ENCODE measurements at places on chromosomes 1 and 21.

GRCh38 chr21:46008893-46009621 lies 27.5 kb downstream of the COL6A1 start:
- DNase-seq, result no peak

DNA sequence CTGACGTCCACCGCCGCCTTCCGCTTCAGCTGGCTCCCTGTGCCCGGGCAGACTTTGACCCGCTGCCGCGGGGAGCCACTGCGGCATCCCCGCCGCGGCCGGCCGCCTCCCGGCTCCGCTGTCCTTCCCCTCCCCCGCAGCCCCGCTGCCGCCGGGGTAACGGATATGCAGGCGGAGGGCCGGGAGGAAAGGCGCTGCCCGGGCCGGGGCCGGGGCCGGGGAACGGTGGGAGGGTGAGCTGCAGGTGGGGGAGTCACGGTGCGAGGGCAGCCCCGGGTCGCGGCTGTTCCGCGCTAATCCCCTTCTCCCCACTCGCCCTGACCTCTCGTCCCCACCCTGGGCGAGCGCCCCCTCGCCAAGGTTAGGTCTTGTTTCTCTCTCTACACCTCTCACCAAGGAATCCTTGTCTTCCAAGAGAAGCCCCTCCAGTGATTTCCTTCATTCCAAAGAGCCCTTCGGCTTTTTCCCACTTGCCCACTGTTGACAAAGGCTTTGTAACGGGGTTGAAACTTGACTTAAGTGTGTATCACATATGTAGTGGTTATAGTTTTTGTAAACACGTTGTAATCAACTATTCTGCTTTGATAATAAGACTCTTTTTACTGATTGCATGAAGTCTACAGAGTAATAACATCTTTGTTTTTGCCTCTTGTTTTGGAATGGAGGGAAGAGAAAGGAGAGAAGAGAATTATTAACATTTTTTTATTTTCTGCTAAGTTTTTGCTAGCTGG lies 669 bp downstream of the XPR1 start:
- peak; percentile 61 for DNase-seq

- DNase-seq, result no peak
Observed at GRCh38 chr1:68314151-68314780, 81.9 kb upstream of the WLS start.

DNA sequence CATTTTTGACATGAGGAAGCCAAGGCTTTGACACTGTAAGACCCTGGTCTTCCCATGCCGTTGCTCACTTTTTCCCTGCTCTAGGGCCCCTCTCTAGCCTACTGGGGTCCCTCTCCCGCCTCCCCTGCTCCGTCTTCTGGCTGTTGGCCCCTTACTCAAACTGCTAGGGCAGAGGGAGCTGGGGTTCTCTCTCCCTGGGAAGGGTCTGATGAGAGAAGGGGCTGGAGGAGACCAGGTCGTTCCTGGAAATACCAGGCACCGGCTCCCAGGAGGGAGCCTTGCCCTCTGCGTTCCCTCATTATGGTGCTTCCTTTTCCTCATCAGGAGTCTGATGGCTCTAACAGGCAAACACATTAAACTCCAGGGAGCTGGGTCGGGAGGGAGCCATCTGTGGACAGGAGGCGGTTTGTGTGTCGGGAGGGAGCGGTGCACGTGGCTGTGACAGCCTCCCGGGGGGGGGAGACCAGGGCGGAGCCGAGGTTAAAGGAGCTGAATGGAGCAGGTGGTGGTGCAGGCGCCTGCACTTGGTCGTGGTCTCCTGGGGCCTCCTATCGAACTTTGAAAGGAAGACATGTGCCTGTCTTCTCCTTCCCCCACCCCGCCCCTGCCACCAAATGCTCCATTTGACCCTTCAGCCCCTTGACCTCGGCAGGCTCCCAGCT lies 35.4 kb upstream of the LHX4 start:
- DNase-seq, result no peak

DNA sequence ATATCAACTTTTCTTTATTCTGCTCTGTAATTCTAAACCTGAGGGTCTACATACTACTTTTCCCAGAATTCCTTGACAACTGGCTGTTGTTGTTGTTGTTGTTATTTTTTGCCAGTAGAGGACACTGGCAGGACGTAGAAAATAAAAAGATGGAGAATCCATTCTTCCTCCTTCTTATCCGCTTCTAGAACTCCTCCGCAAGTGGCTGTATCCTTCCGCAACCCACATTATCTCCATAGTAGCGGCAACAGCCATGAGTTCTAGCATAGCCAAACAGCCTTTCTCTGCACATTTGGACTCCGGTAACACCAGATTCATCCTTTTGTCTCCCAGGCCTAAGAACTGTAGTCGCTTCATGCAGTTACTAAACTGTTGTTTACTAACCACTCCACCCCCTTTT lies 91.1 kb upstream of the CACHD1 start:
- DNase-seq, result no peak

DNA sequence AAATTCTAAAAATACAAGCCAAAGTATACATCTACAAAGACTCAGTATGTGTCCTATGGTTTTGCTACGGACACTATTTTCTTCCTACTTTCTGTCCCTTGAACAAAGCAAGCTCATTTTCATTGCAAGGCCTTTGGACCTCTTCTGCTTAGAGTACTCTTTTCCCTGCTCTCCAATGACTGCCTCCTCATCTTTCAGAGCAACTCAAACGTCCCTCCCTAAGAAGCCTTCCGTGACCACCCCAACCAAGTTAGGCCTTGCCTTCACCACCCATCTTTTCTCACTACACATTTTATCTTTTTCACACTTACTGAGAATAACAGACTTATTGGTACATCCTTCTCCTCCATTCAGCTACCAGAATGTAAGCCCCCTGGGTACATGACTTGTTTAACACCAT lies 39.9 kb downstream of the ENAH start:
- no peak for DNase-seq

- no peak for DNase-seq
Observed at GRCh38 chr1:71245246-71245645, 164.4 kb upstream of the ZRANB2 start.

DNA sequence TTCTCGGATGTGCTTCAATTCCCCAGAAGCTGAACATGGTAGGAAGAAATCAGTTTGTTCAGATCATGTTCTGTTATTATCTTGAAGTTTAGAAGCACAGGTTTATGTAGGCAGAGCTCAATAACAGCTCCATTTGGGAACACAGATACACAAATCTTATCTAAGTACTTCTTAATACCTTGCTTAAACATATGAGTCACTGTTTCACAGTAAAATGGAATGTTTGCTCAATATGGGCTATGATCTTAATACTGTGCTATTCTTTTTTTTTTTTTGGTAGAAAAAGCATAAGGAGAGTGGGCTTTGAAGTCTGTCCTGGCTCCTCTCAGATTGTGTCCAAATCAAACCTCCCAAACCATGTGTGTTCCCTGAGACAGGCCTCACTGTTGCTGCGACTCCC lies 13.4 kb downstream of the PROK1 start:
- peak; percentile 62 for DNase-seq

GRCh38 chr1:200081151-200081968 lies 53.9 kb downstream of the NR5A2 start:
- no peak for DNase-seq

GRCh38 chr21:35195232-35195631 lies 146.1 kb upstream of the RUNX1 start:
- DNase-seq, result no peak

- DNase-seq, result no peak
Observed at GRCh38 chr1:183673605-183674323, 20.6 kb upstream of the APOBEC4 start.

DNA sequence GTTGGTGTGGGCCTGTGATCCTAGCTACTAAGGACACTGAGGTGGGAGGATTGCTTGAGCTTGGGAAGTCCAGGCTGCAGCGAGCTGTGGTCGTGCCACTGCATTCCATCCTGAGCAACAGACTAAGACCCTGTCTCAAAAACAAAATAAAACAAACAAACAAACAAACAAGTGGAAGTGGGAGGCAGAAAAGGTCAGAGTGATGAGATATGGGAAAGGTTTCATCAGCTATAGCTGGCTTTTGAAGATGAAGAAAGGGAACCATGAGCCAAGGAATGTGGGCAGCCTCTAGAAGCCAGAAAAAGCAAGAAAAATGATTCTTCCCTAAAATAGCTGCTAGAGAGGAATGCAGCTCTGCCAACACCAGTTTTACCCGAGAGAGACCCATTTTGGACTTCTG lies 10.6 kb upstream of the NUCKS1 start:
- no peak for DNase-seq

GRCh38 chr1:207935166-207935583 lies 24.2 kb upstream of the CD34 start:
- no peak for DNase-seq

DNA sequence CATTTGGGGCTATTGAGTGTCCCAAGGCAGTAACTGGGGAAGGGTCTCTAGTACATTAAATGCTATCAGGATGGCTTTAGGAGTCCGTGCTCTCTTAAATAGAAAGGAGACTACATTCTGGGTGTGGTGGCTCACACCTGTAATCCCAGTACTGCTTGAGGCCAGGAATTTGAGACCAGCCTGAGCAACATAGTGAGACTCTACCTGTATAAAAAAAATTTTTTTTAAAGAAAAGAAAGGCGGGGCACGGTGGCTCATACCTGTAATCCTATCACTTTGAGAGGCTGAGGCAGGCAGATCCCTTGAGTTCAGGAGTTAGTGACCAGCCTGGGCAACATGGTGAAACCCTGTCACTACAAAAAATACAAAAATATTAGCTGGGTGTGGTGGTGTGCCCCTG lies 21.5 kb downstream of the OSBPL9 start:
- no peak for DNase-seq

GRCh38 chr1:17014671-17015567 lies 3.2 kb upstream of the ATP13A2 start:
- DNase-seq, result no peak

GRCh38 chr1:46642115-46642680 lies 25.6 kb upstream of the MOB3C start:
- DNase-seq, result no peak

DNA sequence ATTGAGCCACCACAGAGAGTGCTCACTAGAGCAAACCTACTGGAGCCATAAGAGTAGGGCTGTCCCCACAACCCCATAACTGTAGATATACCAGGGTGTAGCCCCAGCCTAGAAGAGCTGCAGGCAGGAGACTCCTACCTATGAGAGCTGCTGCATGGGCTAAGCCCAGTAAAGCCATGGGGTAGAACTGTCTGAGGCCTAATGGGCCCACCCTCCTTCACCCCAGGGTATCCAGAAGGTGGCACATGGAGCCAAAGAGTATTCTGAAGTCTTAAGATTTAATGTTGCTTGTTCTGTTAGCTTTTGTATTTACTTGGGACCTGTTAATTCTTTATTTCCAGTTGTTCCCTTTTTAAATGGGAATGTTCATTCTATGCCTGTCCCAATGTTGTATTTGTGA lies 1193.7 kb upstream of the ADGRL2 start:
- no peak for DNase-seq

DNA sequence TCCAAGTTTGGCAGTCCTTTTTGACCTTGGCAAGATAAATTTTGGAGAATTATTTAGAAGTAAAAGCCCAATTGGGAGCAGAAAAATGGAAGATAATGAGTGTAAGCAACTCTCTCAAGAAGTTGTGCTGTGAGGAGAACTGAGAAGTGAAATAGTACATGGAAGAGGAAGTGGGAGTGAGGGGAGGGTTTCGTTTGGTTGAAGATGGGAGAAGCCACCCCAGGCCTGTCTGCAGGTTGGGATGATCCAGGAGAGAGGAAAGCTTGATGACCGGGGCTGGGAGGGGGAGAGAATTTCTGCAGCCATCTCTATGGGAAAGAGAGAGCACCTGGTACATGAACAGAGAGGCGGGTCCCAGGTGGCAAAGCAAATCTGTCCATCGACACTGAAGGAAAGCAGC lies 8.6 kb upstream of the RCAN1 start:
- DNase-seq, result no peak

DNA sequence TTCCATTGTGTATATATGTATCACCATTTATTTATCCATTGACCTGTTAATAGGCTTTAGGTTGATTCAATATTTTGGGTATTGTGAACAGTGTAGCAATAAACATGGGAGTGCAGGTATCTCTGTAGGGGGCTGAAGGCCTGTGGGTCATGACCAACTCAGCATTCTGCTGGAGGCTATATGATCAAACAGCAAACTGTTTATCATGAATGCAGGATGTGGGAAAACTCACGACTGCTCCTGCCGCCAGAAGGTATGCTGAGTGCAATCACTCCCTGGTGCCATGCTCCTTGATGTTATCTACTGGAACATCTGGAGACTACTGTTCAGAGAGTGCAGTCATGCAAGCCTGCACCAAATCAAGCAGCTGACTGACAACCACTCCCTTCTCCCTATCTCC lies 275.2 kb downstream of the COL11A1 start:
- no peak for DNase-seq

DNA sequence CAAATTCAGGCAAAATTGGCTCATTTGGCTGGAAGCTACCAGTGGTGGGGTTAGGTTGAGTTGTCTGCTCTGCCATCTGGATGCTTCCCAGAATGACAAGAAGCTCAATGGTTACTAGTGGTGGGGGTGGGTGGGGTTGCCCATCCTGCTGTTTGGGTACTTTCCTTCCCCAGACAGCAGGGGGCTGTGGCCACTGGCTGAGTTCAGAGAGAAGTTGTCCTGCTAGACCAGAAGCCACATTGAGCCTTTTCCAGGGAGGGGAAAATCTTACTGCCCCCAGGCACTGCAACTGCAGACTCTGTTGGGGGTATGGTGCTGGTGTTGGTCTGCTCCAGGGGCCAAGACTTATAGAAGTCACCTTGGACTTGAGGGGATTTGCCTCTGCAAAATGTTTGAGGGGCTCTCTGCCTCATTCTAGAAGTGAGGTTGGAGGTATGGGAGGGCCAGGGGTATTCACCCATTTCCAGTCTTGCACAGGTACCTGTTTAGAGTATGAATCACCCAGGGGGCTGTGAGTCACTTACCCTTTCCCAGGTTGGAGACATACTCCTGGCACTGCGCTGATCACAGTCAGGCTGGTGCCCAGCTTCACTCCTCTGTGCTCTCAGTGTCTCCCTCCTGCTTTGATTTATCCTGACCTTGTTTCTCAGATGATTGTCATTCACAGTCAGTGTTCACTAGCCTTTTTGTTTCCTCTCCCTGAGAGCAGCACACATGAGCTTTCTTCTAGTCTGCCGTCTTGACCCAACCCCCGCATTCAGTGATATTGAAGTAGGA lies 89.1 kb upstream of the NEGR1 start:
- peak; percentile 34 for DNase-seq

DNA sequence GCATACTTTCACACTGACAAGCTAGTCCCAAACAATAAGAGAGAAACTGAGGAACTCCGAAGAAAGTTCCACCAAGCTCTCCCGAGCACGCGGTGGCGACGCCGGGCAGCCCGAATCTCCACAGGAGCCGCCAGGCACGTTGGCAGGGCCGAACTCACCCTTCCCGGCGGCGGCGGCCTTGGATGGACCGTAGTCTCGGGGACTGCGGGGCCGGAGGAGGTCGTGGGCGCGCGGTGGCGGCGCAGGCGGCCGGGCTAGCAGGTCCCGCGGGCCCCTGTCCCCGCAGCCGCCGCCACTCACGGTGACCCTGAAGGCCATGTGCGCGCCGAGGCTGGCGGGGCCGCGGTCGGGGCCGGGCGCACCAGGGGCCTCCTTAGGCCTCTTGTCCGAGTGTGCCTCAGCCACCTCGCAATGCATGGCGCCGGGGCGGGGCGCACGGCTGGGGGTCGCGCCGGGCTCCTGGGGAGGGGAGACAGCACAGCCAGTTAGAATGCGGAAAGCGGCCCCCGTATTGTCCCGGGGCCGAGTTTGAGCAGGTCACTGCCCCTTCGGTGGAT lies 1.2 kb downstream of the GLIS1 start:
- no peak for DNase-seq

Data from RWPE1 (cell line).